ENCODE measurements at places on chromosomes 2 and 18.

DNA sequence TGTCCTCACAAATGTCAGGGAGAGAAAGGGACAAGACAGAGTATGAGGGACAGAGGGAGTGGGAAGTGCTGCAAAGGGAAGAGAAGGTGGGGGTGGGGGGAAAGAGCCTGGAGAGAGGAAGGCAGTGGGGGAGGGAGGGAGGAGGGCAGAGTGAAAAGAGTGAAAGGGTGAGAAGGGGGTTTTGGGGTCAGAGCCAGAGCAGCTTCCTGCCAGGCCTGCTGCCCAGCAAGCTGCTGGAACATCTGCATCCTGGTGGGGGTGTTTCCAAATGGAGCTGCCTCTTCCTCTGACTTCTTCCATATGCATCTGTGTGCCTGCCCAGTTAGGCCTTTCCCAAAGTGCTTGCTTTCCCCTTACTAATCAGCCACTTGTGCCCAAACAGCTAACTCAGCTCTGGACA lies 94.3 kb upstream of the CELF4 start:
- no peak for DNase-seq

GRCh38 chr2:233964581-233964980 lies 47.4 kb downstream of the TRPM8 start:
- no peak for DNase-seq

- no peak for DNase-seq
Observed at GRCh38 chr2:15950088-15950952, 10.0 kb downstream of the MYCN start.

- DNase-seq, result no peak
Observed at GRCh38 chr2:16196687-16197503, 256.5 kb downstream of the MYCN start.

DNA sequence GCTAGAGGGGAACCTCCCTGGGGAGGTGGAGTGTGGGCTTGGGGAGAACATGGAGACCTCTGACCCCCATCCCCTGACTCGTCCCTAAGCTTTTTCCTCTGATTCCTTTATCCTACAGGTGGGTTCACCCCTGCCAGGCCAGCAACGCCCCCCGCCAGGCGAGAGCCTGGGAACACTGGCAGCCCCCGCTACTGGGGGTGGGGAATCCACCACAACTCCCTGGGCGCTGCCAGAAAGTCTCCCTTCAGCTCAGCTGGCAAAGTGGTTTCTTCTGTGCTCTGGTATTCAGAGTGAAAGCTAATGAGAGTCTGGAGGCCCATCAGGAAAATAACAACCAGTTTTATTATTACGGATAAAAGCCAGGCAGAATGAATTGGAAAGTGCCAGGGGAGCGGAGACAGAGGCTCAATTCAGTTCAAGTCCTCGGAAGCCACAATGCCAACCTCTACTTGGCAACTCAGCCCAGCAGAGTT lies 2.8 kb downstream of the DIPK1C start:
- no peak for DNase-seq

GRCh38 chr2:239303711-239304532 lies 96.9 kb downstream of the HDAC4 start:
- no peak for DNase-seq

GRCh38 chr2:182242609-182243008 lies 184.2 kb downstream of the PDE1A start:
- DNase-seq, result no peak

DNA sequence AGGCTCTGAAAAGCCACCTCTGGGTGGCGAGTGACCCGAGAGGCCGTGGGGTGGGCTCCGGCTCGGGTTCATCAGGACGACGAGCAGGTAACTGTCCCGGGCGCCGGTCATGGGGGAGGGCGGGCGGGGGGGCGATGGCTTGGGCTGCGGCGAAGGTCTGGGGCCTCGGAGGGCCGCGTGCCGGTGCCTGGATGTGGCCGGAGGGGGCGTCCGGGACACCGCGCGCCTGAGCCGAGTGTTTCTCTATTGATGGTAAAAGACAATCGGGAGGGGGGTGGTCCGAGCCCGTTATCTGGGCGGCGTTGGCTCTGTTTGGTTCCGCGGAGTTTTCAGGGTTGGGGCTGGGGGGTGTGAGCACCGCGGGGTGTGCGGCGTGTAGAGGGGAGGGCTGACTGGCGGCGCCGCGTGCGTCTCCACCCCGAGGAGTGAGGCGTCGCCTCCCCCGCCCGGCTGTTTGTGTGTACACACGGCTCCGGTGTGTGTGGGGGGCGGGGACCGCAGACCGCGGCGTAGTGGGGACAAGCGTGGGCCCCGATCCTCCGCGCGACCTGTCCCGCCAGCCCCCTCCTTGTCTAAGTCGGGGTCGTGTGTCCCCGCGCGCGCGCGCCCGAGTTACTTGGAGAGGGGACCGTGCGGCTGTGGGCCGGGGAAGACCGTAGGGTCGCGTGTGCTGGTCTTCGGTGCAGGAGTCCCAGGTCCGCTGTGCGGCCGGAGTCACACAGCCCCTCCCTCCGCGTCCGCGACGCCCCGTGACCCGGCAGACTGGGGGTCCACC lies 1.6 kb downstream of the CTIF start:
- peak; percentile 50 for DNase-seq

- peak; percentile 24 for DNase-seq
Observed at GRCh38 chr18:2917259-2918047, 70.6 kb downstream of the EMILIN2 start.

GRCh38 chr2:62596061-62596921 lies 90.3 kb upstream of the TMEM17 start:
- DNase-seq, result no peak

DNA sequence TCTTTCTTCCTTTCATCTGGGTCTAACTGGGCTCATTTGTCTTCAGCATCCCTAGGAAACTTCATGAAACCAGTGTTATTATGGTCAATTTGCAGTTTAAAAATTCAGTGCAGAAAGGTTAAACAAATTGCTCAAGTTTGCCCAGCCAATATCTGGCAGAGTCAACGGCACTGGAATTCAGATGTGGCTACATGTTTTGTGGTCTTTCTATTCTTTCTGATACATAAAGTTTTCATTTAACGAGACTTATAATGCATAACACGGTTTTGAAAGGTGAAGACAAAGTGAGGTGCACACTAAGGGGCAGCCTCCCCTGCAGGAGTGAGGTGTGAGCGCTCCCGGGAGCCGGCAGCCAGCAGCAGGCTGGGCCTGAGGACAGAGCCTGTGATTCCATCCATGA lies 164.6 kb downstream of the RTP5 start:
- DNase-seq, result no peak

DNA sequence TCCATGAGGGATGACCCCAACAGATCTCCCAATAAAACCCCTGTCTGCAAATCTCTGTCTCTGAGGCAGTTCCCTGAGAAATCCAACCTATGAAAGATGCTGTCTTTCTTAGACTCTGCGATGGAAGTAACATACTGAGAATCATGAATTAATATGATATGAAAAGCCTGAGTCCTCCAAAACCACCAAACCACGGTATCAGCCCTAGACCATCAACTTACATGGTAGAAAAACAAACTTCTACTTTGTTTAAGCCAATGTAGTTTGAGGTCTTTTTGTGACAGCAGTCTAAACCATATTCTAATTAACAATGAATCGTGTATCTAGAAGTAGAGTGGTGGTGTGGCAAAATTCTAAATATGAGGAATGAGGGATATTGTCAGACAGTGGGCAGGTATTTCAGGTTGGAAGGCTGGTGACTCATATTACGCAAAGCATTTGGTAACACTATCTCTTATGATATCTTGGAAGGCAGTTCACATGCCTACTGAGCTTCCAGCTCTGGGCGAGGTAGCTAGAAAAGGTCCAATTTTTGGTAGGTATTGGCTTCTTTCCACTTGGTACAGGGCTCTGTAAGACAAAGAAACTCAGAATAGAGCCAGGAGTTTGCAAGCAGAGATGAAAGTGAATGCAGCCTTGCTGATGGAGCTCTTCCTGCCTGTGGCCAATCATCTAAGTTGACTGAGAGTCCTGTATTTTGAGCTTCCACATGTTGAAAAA lies 215.8 kb downstream of the ZFP36L2 start:
- DNase-seq, result peak; percentile 11

GRCh38 chr2:41821167-41821566 lies 226.7 kb upstream of the PKDCC start:
- no peak for DNase-seq

DNA sequence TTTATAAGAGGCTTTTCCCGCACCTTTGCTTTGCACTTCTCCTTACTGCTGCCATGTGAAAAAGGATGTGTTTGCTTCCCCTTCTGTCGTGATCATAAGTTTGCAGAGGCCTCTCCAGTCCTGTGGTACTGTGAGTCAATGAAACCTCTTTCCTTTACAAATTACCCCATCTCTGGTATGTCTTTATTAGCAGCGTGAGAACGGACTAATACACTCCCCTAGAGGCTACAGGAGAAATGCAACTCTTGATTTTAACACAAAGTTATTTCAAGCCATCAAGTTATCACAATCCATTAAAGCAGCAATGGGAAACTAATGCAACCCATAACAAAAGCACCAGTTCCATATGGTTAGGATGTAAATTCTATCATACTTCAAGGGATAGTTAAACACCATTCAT lies 1378.8 kb upstream of the DDX18 start:
- DNase-seq, result no peak
